ENCODE measurements at places on chromosomes 3 and 15.

DNA sequence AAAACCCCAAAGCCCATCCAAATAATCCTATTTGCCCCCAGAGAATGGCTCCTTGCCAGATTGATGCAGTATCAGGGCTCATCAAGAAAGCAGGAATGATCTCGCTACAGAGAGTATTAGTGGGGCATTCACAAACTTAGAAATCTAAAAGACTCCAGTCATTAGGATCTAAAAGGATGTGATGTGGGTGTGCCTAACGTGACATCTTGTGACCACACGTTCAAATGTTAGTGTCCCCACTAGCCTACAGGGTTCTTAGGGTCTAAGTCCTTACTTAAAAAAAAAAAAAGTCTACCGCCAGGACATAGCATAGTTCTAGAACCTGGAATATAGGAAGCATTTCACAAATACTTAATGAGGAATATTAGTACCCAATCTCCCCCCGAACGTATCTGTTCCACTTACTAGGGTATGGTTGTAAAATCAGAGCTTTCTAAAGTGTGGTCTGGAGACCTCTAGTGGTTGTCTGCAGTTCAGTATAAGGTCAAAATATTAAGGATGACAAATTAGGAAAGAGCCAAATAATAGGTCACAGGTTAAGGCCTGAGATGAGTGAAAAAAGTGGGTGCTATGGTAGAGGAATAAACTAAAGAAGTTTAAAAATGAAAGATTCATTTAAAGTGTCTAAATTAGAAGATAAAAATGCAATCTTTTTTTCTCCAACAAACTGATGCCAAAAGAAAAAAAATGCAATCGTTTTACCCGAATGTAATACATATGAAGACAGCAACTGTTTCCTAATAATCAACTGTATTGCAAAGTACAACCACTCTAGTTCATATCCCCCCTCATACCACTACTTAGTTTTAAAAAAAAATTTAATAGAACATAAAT is 4.2 kb upstream of the CHRM5 start:
- no peak for DNase-seq

GRCh38 chr15:75656331-75656730 is 8.6 kb downstream of the SNX33 start:
- no peak for DNase-seq

- no peak for DNase-seq
These were observed 173.6 kb upstream of the BHLHE40 start for GRCh38 chr3:4805662-4806061.

GRCh38 chr3:20186600-20187004 is 596 bp upstream of the SGO1 start:
- DNase-seq = no peak

DNA sequence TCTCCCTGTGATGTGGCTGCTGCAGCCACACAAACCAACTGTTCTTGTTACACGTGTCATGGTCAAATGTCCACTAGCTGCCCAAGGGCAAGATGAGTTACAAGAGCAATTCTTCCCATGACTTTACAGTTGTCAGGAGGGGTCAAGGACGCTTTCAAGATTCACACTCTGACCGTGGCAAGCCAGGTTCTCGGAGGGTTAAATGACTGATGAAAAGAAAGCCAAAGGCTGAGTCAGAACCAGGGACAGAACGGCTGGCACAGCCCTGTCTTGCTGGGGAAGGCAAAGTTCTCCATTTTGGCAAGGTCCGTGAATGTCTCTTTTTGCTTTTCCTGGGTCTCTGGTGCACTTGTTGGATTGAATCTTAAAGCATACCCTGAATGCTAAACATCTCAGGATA is 364.5 kb upstream of the ICE2 start:
- DNase-seq = no peak

- no peak for DNase-seq
These were observed 29.4 kb upstream of the KLHL6 start for GRCh38 chr3:183584914-183585280.

DNA sequence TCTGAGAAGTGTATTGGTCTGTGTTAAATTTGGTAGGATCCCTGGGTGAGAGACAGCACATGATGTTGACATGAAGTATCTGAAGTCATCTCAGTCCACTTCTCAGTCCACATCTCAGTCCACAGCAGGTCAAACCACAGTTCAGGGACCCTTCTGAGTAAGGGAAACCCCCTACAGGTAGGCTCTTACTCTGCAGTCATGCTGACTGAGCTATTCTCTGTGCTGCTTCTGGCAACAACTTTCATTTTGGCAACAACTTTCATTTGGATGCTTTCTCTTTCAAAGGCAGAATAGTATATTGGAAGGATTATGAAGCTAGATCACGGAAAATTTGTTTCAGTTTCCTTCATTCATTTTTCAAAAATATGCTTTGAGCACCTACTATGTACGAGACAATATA is 178.2 kb upstream of the GOLIM4 start:
- DNase-seq = no peak

GRCh38 chr3:177807150-177807875 is 610.0 kb upstream of the TBL1XR1 start:
- no peak for DNase-seq

DNA sequence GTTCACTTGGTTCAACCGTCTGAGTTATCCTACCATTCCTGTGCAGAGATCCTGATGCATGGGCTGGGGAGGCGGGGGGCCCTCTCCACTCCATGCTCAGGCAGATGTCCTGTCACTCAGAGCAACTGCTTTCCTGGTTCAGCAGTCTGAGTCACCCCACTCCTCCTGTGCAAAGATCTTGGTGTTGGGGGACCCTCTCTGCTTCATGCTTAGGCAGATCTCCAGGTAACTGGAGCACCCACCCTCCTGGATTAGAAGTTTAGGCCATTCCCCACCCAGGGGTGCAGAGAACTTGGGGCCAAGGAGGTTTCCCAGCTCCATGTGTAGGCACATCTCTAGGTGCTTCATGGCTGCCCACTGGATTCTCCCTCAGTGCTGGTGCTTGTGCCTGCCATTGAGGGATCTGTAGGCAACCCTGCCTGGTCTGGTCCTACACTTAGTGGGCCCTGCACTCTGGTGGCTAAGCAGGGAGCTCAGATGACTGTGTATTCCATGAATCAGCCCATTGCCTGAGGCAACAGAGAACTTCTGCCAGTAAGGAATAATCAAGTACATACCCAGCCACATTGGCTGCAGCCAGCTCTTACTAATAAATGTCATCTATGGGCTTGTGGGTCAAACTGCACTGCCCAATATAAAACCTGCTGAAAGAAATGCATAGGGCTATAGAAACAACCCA is 465.4 kb upstream of the THBS1 start:
- no peak for DNase-seq

DNA sequence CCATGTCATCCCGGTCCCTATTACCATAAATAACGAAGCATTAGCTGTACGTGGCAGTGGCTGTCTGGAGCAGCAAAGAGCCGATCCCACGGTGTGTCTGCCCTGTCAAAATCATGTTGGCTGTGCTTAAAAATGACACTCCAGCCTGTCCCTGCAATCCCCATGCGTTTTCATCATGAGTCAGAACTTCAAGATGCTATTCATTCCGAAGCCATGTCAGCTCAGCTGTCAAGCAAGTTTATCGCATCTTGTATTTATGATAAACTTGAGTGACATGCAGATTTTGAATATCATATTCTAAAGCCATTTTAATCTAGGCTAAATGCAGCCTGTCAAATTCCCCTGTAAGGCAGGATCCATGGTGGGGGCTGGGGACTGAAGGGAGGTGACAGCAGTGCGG is 152.4 kb downstream of the TJP1 start:
- no peak for DNase-seq

DNA sequence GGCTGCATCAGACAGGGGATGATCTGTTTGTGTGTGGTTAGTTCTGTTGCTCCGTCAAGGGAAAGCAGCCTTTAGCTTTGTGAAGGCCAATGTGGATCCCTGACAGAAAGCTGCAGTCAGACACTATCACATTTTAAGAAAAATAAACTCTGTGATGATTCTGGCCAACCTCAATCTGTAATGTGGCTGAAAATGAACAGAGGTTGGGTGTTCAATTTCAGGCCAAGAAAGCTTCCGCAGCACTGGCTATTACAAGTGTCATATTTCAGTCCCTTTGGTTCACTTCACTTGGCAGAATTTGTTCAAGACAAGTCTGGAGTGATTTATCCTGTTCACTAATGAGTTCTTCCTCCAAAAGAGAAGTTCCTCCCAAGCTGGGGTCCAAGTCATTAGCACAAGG is 571.8 kb upstream of the IL12A start:
- DNase-seq = no peak

- no peak for DNase-seq
These were observed 63.9 kb downstream of the PGPEP1L start for GRCh38 chr15:98943601-98944151.

- DNase-seq = no peak
These were observed 31.6 kb downstream of the COL8A1 start for GRCh38 chr3:99669879-99670555.

DNA sequence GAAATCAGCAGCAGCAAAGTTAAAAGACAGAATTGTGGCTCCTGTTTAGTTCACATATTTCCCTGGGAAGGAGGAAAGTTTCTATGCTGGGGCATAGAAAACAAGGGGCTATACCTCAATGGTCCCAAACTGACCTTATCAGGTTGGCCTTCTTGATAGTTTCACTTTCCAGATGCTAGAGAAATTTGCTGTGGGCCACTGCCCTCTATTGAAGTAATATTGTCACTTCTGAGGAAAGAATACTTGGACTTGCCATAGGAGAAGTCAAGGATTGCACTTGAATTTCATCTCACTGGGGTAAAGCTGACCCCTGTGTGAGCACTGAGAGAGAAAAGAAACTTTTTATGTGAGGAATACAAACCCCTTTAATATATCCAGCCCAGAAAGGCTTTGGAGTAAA is 49.3 kb upstream of the XCR1 start:
- DNase-seq = no peak

DNA sequence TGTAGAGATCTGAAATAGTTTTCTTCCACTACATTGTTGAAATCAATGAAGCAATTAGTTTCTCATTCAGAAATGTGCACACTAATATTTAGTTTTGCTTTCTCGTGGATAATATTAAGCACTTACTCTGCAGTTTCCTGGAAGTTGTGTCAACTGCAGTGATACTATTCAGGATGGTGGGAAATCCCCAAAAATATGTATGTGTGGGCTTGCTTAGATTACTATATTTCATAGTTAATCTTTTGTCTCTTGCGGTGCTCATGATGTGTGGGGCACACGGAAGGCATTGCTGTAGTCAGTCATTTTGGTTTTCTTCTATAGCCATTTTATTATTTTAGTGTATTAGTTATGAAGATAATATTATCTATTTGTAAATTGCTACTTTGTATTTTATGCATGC is 19.7 kb downstream of the RAB11A start:
- no peak for DNase-seq

DNA sequence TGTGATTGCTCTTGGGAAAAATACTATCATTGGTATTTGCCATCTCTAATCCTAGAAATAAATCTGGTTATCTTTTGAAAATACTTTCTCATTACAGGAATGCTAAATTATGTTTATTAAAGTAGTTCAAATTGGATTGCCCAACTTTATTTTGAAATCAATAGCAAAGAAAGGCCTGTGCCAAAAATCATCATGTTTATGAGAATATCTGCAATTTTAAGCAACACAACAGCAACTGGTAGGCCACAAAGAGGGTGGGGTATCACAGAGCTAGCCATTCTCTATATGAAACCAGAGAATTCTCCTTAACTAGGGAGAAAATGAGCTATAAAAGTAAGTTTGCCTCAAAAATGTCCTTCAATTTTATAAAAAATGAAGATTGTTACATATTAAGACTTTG is 11.9 kb upstream of the TM4SF19 start:
- DNase-seq = no peak

DNA sequence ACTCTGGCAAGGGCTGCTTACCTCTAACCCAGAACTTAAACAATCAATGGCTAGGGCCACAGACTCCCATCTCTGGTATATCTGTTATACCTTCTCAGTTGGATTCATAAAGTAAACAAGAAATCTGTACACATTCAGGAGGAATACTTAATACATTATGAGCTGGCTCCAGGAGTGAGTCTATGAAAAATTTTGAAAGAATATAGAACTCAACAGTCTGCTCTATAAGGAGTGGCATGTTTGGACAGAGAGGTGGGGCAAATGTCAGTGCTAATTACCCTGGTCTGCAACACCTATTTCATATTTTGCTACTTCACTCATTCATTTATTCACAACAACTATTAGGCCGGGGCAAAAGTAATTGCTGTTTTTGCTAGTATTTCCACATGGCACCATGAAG is 245.1 kb downstream of the THRB start:
- no peak for DNase-seq

- DNase-seq = no peak
These were observed 995.3 kb downstream of the ROBO2 start for GRCh38 chr3:78035131-78035641.

- DNase-seq = no peak
These were observed 124.0 kb downstream of the ATP1B3 start for GRCh38 chr3:142000325-142000870.

GRCh38 chr3:71241246-71241901 is 342.2 kb downstream of the FOXP1 start:
- DNase-seq = no peak

- DNase-seq = no peak
These were observed 16.6 kb upstream of the EHHADH start for GRCh38 chr3:185270262-185270955.

GRCh38 chr3:140288595-140288994 is 353.6 kb downstream of the CLSTN2 start:
- no peak for DNase-seq

DNA sequence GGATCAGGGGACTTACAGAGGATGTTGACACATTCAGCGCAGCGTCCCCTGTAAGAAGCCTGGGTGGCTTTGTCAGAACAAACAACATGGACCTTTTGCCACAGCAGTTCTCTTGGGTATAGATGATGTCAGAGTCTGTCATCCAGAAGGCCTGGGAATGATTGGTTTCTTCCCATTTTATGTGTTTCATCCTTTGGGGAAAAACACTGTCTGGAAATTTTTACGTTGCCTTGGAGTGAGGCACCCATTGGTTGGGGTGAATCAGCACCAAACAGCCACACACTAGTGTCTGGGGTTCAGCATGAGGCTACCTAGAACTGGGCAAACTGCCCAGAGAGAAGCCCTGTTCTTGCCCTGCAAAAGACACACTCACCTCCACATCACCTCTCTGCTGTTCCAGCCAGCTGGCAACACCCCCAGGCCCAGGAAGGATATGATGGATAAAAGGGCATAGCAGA is 123.0 kb downstream of the FAM43A start:
- DNase-seq = no peak

GRCh38 chr3:57972531-57973111 is 35.6 kb upstream of the FLNB start:
- no peak for DNase-seq

DNA sequence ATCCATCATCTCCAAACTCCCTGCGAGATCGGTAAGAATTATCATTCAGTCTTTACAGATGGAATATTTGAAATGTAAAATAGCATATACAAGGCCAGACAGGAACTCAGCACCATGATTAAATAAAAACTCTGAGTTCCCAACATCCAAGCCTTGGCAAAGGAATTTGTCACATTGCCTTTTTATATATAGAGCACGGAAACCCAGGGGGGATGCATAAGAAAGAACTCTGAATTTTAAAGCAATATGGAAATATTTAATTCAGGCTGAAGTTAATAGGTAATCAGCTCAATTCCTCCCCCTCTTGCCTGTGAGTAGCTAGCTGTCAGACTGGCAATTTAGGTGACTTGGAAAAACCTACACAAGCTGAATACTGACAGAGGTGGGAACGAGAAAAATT is 217.9 kb upstream of the KCNMB2 start:
- DNase-seq = no peak
